Thyroid gland (tissue), 4 donors: ENCODE measurements at places on chromosomes 3 and 15. TPM values are rescaled to one million over a fixed set of nuclear protein-coding genes. Genes with fewer than 3 reads are reported as not detected.

PLIN1 gene
- 6.3 TPM for total RNA-seq

DNA sequence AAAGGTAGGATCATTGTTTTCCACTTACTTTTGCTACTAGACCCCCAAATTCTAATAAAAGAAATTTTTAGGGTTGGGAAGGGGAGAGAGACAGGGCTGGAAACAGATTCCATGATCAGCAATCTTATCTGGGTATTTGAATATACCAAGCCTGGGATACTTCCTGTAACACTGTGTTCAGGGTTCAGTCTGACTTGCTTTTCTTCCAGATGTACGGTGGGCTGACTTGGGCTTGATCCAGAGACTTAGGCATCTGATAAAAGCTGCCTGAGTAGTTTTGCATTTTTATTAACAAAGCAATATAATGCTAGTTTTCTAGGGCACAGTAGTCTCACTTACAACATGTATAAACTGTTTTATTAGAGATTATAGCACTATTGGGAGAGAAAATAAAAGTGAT is 49.2 kb downstream of the KCNMB2 start:
- no peaks in the 10 kb centered on the region for H3K27me3 ChIP-seq
- peaks cover 5% of the 10 kb centered on the region for H3K4me1 ChIP-seq
- H3K36me3 ChIP-seq, result no peaks in the 10 kb centered on the region
- no peak overlapping the region for H3K27ac ChIP-seq

- DNase-seq, result no peak
- no peak overlapping the region for H3K4me3 ChIP-seq
- no peaks in the 10 kb centered on the region for H3K27me3 ChIP-seq
- H3K36me3 ChIP-seq, result no peaks in the 10 kb centered on the region
- peaks cover under 1% of the 10 kb centered on the region for H3K4me1 ChIP-seq
- H3K27ac ChIP-seq, result no peak overlapping the region
Measured at GRCh38 chr15:60733196-60733595, 254.3 kb upstream of the ICE2 start.

MLF1 gene
- total RNA-seq, result 12.9 TPM

C3orf49 gene
- total RNA-seq, result not detected

GRCh38 chr3:50381383-50381782 is 22.1 kb upstream of the TMEM115 start:
- no peaks in the 10 kb centered on the region for H3K27me3 ChIP-seq
- no peaks in the 10 kb centered on the region for H3K36me3 ChIP-seq
- DNase-seq, result peak; percentile 31
- no peaks in the 10 kb centered on the region for H3K4me1 ChIP-seq
- no peak overlapping the region for H3K27ac ChIP-seq

OXTR gene
- 0.49 TPM for total RNA-seq

- DNase-seq, result no peak
- no peaks in the 10 kb centered on the region for H3K27me3 ChIP-seq
- H3K36me3 ChIP-seq, result no peaks in the 10 kb centered on the region
- H3K4me1 ChIP-seq, result no peaks in the 10 kb centered on the region
- no peak overlapping the region for H3K4me3 ChIP-seq
Measured at GRCh38 chr15:38589502-38589901, 24.9 kb upstream of the RASGRP1 start.
